Activated T-helper 1 cell treated with anti-CD3 and anti-CD28 coated beads, Interleukin-2, amount 50 U/mL, for 16 hours (primary cell): ENCODE measurements at places on chromosomes 12 and 14.

GRCh38 chr14:100677554-100678468 is 48.9 kb upstream of the DLK1 start:
- DNase-seq = no peak

DNA sequence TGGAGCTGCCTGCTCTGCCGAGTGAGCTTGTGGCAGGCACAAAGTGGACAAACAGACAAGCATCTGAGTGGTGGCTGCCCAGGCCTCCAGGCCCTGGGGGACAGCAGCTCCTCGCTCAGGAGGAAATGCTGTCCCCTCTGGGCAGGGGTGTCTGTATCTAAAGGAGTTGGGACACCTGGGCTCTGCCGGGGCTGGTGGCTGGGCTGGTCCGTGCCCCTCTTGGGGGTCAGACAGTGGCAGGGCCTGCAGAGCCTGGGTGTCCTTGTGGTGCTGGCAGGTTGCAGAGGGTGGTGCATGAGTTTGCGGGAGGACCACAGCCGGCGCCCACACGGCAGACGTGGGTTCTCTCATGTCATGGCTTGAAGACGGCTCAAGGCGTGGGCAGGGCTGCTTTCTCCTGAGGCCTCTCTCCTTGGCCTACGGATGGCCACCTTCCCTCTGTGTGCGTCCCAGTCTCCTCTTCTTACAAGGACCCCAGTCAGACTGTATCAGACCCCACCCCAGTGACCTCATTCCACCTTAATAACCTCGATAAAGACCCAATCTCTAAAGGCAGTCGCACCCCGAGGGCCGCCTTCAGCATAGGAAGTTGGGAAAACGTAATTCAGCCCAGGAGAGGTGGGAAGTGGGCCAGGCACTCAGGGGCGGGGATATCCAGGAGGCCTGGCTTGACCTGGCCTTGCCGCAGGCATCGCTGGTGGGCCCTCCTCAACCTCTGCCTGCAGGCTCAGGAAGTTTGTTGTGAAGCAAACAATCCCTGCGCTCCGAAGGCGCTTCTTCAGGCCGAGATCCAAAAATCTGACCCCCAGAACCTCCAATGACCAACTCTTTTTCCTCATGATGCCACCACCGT is 110.0 kb downstream of the KIF26A start:
- DNase-seq = no peak

- no peak for DNase-seq
These were observed 286.7 kb upstream of the GRIP1 start for GRCh38 chr12:66965621-66966020.

DNA sequence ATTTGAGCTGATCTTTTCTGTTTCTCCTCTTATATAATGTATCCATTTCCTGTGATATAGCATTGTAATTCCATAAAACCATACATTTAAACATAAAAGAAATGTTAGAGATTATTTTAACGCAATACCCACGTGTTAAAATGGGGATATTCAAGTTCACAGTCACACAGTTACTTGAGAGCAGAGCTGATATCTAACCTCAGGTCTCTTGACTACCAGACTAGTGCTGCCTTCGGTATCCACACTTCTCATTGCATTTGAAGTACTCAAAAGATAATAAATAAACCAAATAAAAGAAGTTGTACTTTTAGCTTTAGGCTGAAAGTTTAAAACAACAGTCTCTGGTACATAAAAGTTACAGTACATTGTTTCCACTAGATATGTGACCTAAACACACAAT is 2.9 kb downstream of the CLECL1 start:
- DNase-seq = no peak

- DNase-seq = no peak
These were observed 80.2 kb downstream of the ITPK1 start for GRCh38 chr14:93035585-93035916.

GRCh38 chr12:44342371-44342770 is 506.5 kb downstream of the TMEM117 start:
- no peak for DNase-seq

- no peak for DNase-seq
These were observed 200.5 kb downstream of the ETV6 start for GRCh38 chr12:11849757-11850504.

DNA sequence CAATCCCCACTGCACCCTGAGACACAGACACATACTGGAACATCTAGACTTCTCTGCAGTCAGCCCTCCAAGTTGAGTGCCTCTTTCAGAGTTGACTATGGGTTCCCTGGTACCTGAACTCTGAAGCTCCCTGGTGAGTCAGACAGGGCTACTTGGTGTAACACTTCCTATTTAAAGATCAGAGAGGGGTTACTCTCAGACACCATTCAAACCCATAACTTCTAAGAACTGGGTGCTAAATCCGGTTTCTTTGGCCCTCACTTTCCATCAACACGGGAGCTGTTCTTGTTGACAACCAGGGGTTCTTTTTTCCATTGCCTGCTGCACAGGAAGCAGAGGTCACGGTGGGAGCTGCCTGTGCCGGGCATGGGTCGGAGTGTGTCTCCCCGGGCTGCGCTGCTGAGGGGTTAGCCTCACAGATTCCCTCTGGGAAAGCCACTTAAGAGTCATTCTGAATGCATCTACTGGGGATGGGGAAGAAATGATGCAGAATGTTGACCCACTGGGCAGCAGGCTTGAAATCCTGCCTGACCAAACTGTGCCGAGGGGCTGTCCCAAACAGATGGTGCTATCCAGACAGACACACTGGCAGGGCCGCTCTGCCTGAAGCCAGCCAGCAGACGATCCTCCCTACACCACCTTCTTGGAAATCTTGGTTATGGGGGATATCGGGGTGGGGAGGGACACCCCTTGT is 74.1 kb downstream of the PITPNM2 start:
- DNase-seq = peak; percentile 25

GRCh38 chr12:121774968-121775474 is 18.5 kb downstream of the RHOF start:
- no peak for DNase-seq

- DNase-seq = no peak
These were observed 80.0 kb upstream of the PTPRQ start for GRCh38 chr12:80364056-80364455.

DNA sequence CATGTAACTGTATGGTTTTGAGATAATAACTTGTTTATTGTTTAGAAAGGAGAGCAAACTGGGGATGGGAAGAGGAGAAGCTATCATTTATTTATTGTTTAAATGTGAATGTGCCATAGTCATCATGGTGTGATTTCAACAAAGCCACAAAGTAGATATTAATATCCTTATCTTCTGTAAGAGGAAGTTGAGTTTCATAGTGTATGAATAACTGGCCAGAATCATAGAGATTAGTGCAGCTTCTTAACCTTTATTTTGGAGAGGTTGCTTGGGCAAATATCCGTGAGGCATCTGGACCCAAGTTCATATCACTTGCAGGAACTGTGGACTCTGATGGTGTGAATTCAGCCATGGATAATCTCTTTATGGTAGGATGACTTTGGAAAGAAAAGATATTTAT is 26.8 kb upstream of the LYZ start:
- DNase-seq = no peak

DNA sequence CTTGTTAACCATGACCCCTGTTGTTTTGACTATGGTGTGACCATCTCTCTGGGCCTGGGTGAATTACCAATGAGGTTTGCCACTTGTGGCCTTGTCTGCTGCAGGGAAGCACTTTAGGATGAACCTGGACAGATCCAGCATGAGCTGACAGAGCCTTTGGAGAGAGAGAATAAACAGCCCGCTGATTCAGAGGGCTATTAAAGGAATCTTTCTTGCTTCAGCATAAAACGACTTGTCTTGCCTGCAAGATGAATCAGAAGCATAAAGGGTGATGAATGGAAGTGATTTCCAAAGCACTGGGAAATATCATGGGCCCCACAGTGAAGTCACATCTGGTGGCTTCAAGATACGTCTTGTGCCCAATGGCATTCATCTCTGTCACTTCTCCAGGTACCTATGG is 69.0 kb upstream of the WSCD2 start:
- DNase-seq = no peak

GRCh38 chr12:91627225-91627624 is 444.6 kb upstream of the DCN start:
- DNase-seq = no peak

- DNase-seq = no peak
These were observed 166.6 kb downstream of the KTN1 start for GRCh38 chr14:55746558-55746957.

DNA sequence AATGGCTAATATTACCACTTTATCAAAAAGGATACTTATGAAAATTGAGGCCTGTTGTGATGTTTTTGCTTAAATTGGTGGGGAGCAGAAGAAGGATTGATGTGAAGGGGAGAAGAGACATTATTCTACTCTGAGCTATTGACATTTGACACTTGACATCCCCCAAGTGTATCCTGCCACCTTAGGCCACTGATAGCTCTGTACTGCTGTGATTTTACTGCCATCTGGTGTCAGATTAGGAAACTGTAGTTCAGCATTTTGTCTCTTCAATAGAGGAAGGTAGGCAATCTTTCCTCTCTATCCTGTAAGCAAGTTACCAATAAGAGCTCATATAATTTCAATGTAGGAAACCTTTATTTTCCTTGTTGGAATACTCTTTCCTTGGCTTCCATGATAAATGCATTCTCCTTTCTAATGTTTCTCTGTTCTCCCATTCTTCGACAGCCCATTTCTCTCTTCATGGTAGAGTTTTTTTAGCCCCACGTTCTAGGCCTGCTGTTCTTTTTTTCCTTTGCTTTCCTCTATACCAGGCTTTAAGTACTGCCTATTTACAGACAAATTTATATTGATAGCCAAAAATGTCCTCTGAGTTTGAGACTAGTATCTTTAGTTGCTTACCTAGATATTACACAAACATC is 46.3 kb downstream of the PPHLN1 start:
- no peak for DNase-seq

DNA sequence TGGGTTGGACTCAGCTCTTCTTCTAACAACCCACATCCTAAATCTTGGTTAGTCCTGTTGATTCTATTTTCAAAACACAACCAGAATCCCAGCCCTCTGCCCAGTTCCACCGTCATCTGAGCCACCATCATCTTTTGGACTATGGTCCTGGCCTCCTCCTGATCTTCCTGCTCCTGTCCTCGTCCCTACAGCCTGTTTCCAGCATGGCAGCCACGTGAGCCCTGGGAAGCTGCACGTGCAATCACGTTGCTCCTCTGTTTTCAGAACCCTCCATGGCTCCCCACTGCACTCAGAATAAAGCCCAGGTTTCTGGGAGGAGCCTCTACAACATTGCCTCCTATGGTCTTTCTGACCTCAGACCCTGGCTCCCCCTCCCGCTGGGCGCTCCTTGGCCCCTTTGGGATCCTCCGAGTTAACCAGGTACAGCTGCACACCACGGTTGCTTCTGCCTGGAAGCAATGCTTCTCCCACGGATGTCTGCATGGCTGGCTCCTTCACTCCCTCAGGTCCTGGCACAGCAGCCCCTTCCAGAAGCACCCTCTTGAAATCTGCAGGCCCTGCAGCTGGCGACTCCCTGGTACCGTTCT is 44.5 kb downstream of the BEGAIN start:
- no peak for DNase-seq

DNA sequence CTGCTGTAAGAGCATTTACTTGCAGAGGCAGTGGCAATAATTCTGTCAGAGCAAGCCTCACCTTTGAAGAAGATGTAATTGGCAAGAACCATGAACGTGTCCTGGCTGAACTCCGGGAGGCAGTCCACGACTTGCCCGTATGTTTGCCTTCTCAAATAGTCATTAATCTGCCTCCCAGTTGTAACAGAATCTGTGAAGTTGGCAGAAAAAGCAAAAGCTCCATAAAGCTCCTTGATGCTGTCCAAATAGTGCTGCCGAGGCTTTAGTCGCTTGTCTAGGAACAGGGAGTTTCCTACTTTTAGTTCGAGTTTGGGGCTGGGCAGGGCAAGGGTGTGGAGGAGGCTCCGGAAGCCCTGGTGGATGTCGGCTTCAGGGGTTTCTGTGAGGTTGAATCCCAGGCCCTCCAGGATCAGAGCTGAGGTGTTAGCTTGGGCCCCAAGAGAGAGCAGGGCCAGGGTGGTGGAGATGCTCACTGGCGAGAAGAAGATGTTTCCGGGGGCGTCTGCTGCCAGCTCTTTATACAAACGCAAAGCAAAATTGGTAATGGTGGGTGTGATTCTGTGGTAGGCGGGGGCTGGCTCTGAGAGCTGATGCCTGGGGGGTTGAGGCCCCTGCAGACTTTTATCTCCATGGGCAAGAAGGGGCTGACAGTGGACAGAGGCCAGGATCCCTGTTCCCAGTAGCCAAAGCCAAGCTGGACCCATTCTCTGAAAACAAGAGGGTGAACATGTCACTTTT is 4.4 kb downstream of the SERPINA11 start:
- no peak for DNase-seq

GRCh38 chr12:21771311-21771710 is 3.2 kb downstream of the KCNJ8 start:
- DNase-seq = no peak

DNA sequence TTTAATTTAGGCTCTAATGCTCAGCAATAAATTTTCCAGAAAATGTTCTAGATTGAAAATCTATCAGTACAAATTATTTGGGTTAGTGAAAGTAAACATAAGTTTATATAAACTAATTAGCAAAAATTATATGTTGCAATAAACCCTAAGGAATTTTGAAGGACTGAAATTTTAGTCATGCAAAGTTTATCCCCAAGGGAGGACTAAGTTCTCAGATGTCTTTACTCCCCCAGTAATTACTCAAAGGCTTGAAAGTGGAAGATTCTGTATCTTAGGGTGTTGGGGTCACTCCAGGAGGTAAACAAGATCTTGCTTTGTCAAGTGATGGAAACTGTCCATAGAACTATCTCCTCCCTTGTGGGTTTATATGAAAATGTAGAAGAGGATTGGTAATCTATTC is 183.7 kb downstream of the AKAP6 start:
- no peak for DNase-seq

DNA sequence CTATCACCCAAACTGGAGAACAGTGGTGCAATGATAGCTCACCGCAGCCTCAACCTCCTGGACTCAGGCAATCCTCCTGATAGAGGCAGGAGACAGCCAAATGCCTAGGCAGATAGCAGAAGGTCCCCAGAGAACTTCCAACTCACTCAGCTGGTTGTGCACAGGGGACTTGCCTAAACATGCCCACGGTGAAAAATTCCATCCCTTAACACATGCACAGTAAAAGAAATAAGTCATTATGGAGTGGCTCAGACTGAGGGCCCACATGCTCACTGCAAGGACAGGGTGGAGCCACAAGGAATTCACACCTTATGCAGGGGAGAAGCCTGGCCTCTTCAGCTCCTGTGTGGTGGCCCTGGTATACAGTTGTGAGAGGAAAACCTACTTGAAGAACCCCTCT is 525.8 kb upstream of the ATP2B1 start:
- DNase-seq = no peak

DNA sequence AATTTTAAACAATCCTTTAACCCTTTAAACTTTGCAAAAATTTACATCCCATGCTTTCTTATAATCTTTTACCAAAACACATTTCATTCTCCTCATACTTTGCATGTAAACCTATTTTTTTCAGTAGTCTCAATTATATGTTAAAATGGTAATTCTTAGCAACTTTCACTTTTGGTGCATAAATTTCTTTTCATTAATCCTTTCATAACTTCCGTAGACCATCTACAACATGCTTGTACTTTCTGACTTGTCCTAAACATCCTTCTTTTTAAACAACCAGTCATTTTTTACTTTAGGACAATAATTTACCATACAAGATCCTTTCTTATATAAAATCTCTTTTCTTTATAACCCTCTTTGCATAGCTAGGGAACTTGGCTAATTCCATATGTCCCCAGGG is 19.5 kb downstream of the CCDC91 start:
- no peak for DNase-seq

GRCh38 chr12:113651662-113652061 is 180.0 kb upstream of the LHX5 start:
- no peak for DNase-seq

- DNase-seq = no peak
These were observed 22.8 kb downstream of the GALNT8 start for GRCh38 chr12:4743046-4743445.
